ENCODE measurements at places on chromosomes 7 and 10. TPM values are rescaled to one million over a fixed set of nuclear protein-coding genes. Genes with fewer than 3 reads are reported as not detected.

GRCh38 chr10:21972584-21972983 lies 30.9 kb downstream of the DNAJC1 start:
- DNase-seq = no peak

DNA sequence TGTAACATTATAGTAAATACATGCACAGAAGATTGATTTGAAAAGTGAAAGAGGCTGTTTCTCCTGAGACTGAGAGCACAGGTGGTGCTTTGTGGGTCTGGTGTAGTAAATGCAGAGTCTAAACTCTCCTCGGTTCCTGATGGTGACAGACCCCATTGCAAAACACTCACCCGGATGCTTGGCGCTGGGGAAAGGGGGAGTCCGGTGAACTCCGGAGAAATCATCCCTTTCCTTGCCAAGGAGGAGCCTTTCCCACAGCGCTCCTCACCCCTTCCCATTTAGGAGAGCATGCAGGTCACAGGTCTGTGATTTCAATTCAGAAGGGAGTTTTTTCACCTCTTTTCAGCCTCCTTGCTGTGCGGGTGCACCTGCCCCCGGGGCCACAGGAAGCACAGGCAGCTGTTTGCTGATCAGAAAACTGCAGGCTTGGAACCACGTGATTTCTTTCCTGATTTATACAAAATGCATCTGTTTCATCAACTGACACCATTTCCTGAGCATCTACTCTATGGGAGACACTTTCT lies 75.6 kb upstream of the LYZL2 start:
- DNase-seq = peak; percentile 39

ADCYAP1R1 gene
- total RNA-seq = not detected

- DNase-seq = no peak
These were observed 315.3 kb downstream of the SDK1 start for GRCh38 chr7:3616306-3616705.

DNA sequence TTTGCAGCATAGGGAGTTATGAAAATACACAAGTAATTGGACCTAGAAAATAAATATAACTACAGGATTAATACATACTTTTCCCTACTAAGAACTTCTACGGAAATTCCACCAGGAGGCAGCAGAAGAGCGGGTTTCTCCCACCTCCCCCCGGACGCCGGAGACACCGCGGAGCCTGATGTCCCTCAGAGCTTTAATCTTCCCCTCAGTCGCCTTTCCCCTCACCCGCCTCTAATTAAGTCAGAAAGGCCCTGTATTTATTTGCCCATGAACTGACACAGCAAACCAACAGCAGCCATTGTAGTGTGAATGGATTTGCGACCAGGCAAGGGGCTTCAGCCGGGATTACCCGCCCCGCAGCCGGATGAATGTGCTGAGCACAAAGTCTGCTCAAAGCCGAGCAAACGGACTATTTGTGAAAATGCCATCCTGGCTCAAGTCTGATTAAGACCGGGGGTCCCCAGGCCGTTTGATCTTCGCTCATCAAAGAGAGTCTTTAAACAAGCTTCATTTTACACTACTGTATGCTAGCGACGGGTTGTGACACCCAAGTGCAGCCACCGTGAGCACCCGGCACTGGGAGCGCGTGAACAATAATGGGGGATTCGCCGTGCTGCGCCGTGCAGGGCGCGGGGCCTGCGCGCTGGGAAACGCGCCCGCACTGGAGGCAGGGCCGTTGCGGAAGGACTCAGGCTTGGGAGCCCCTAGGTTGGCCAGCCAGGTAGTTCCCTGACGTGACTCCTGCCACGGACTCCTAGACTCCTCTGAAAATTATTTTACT lies 5.6 kb upstream of the DKK1 start:
- no peak for DNase-seq

DNA sequence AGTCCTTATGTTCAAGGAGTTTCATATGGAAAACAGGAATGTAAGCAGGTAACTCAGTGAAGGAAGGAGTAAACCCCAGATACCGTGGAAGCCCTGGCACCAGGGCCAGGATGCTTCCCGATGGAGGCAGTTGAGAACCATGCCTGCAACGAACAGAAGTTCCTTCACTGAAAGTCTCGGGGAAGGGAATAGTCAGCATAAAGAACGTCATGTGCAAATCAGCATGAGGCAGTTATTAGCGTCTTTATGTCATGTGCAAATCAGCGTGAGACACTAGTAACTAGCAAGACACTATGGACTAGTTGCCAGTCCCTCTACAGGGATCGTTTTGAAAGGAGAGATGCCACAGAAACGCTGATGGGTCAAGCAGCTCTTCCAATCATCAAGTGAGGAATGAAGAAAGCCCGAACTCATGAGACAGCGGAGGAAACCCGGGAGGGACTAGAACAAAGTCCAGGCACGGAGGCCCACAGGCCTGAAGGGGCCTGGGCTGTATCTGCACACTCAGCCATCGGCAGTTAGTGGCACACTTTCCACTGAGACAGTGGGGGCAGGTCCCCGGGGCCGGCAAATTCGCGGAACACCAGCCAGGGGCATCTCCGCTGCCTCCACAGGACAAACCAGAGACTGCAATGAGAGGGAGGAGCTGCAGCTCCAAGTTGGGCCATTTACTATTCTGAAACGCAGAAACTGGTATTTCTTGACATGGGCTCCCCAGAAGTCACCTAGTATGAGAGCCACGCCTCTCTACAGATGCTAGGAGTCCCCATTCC lies 109.6 kb downstream of the SFMBT2 start:
- no peak for DNase-seq

- no peak for DNase-seq
These were observed 87.3 kb upstream of the SHH start for GRCh38 chr7:155899596-155899995.

DNA sequence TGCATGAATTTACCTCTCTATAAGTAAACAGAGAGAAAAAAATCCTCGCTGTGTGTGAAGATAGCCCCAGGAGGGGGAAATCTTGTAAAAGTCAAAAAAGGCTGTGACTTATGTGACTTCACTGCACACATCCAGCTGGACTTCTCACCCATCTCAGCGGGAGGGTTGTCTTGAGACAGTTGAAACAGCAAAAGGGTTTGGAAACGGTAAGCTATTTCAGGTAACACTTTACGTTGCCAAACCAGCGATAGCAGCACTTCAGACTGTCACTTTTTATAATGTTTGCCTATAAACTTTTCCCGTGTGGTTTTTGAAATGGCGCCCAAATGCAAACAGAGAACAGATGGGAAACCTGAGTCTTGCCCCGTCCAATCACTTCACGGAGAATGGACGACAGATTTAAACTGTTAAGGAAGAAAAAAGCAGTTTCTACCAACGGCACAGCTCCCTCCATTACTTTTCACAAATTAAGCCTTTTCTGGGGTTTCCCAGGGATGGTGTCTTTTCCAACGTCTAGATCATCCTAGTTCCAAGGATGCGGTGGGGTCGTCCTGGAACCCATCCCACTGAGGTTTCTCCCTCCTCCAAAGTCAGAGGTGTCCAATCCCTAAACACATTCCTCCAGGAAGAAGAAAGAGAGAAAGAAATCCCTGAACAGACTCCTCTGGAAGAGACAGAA lies 25.2 kb downstream of the FGFR2 start:
- DNase-seq = no peak

- DNase-seq = no peak
These were observed 66.6 kb upstream of the CPXM2 start for GRCh38 chr10:123958241-123958640.

SLC29A4 gene
- total RNA-seq = 0.73 TPM

DNA sequence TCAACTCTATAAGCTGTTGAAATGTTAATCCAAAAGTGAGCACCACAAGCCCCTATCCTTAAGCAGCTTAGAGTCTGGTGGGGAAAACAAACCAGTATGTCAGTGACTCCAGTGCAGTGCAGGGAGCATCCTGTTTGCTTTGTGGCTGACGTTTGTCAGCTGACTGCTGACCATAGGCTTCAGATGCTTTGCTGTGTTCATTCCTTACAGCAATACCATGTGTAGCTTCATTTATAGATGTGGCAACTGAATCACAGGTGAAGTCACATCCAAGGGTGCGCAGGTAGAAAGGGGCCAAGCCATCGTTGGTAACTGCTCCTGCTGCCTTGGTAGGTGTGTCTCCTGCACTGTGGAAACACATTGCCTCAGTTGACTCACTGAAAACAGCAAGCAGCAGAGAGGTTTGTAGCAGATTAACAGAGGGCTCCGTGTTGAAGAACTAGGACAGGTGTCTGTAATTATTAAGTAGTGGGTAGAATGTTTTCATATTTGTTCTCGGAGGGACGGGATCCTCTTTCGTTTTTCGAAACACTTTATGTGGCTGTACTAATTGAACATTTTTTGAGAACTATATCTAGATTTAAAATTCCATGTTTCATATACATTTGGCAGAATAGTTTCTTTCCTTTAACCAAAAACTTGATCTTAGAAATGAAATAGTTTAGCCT lies 2.0 kb downstream of the INSIG1 start:
- no peak for DNase-seq

GRCh38 chr10:22912763-22913384 lies 15.0 kb upstream of the ARMC3 start:
- DNase-seq = no peak

IFT22 gene
- total RNA-seq = 5.3 TPM

GRCh38 chr7:104790440-104790839 lies 223.6 kb upstream of the KMT2E start:
- DNase-seq = no peak

NANOS1 gene
- 0.90 TPM for total RNA-seq

- DNase-seq = no peak
These were observed 16.7 kb upstream of the SUN1 start for GRCh38 chr7:815284-816216.

Measured in activated T-helper 2 cell treated with anti-CD3 and anti-CD28 coated beads, Interferon-gamma antibody, Interleukin-2, Interleukin-4, amounts not matched to agents 10 μg/mL and 5 μg/mL and 100 μg/mL, durations not matched to agents 14 hours and 24 hours and 36 hours (primary cell).